Renal pelvis (tissue), 12 donors: ENCODE measurements at places on chromosomes 5 and 9. TPM values are rescaled to one million over a fixed set of nuclear protein-coding genes. Genes with fewer than 3 reads are reported as not detected.
A peak's percentile ranks its signal among the peaks of the same experiment; 100 is the strongest.

The SEMA6A gene
- polyA plus RNA-seq = 64.2 TPM

GRCh38 chr5:153153086-153153485 lies 337.4 kb upstream of the GRIA1 start:
- no peak for DNase-seq

DNA sequence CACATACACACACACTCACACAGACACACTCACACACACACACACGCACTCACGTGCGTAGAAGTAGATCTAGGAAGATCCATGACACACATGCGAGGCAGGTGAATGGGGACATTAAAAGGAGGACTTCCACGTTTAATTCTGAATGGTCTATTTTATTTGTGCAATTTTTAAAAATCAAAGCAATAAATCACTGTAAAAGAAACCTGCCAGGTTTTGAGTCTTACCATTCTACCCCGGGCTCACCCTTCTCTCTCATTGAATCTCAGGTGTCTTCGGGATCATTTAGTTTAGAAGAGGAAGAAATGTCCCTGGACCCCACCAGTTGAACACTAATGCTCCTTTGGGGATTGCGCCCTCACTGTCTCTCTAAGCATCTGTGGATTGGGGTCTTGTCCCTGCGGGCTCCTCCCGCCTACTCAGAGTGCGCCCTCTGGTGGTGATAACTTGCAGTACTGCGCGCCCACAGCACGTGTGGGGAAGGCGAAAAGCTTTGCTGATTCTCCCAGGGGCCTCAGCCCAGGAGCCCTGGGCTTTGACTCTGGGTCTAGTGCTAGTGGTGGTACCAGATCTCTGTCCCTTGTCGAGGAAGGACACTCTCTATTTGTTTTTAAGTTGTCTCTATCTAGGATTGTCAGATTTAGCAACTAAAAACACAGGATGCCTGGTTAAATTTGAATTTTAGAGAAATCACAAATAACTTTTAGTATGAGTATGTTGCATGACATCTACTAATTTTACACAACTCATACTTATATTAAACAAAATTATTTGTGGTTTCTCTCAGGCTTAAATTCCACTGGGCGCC lies 34.8 kb downstream of the BOD1 start:
- DNase-seq = peak; percentile 26

The DCTN3 gene
- polyA plus RNA-seq = 103 TPM

GRCh38 chr9:113380869-113381378 lies 4.1 kb upstream of the HDHD3 start:
- no peak for DNase-seq

- no peak for DNase-seq
Observed at GRCh38 chr5:140196115-140196814, 21.3 kb downstream of the CYSTM1 start.

The TNFSF8 gene
- polyA plus RNA-seq = 0.67 TPM

The MARCOL gene
- polyA plus RNA-seq = not detected

DNA sequence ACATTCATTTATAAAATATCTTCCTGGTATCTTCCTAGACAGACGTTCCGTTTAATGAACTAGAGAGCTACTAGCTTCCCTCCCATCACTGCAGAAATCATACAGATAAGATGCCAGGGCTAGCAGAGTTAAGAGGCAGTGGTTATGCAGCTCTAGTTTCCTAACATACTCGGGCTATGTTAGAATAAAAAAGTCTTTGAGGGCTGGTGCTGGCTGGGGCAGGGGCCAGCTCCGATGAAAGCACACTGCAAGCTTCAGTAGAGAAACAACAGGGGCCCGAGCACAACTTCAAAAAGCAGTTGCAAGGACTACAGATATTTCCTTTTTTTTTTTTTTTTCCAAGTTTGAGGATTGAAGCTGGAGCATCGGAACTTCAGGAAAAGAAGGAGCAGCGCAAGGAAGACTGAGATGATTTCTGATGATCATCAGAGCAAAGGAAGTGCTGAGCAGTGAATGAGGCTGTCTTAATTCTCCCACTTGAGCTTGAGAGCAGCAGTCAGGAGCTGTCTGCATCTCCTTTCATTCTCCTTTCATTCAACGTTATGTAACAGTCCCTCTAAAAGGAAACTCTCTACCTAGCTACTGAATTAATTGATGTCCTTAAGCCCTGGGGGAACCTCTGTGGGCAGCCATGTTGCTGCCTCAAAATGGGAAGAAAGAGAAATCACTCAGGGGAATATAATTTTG lies 47.6 kb upstream of the ADCY2 start:
- DNase-seq = no peak

DNA sequence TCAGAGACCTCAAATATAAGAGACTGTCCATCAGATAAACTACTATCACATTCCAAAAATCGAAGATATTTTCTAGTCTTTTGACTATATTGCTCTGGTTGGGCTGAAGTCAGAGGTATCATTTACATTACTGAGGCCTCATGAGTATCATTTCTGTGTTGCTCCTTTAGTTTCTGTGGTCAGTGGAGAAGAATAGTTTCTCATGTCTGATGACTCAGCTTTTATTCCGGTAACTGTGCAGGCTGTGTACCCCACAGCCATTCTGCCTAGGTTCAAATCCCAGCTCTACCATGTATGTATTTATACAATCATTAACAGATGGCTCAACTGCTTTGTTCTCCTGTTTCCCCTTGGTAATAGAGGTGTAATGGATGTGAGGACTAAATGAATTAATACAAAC lies 179.3 kb downstream of the ALDH1A1 start:
- no peak for DNase-seq

DNA sequence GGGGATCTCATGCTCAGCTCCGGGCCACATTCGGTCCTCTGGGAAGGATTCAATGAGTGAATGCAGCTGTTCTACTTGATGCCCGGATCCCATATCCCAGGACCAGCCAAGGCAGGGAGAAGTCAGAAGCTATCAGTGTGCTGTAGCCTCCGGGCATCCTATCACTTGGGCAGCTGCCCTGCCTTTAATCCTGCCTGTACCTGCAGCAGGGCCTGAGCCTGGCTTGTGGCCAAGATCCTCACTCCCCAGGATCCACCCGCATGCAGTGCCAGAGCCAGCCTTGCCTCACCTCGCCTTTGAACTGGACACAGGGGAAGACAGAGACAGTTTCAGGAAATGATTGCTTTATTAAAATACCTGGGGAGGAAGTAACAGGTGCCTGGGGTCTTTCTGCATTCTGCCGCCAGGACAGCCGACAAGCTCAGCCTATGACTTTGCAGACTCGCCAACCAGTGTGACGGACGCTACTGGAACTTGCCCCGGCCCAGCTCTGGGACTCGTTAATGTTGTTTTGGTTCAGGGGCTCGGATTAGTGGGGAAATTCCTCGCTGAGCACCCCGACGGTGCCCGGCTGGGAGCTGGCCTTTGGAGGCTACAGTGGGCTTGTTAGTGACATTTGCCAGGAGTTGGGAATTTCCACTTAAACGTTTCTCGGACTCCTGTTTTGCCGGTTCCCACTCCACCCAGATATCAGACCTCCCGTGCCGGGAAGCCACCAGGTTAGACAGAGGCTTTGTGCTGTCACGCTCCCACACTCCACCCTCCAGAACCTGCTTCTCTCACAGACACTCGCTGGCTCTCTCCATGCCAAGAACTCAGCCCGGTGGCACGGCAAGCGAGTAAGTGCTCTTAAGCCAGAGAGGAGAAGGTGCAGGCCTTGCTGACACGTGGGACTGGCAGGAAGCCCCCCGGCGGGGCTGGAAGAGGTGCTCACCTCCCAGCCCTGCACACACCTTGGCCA lies 721 bp downstream of the PTGES start:
- no peak for DNase-seq

The CCNJL gene
- 8.5 TPM for polyA plus RNA-seq

The PTPN3 gene
- 44.8 TPM for polyA plus RNA-seq

DNA sequence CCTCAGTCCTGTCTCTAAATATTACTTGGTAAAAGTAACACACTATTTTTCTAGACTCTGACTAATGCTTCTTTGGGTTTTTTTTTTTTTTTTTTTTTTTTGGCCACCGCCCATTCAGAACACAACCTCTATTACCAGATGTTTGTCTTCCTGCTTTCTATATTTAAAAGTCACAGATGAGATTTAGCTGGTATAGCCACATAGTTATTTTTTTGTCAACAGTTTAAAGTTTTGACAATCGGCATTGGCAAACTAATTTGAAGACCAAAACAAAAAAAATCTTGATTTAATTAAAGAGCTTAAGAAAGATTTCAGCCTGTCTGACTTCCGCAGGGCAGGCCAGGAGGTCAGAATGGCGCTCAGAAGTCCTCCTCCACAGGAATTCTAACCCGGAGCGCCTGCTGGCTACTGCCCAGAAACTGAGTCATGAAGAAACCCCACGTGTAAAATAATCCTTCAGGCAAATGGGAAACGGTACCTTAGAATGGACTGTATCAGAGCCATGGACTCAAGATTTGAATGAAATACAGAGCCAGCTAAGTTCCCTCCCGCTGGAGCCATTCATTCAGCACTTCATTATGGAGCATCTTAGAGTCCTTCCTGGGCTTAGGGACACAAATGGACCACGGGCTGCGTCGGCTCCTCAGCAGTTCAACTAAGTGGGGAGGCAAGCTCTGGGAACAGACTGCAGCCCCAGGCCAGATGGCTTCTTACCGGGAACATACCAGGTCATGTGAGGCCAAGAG lies 55.6 kb downstream of the PTPDC1 start:
- DNase-seq = peak; percentile 69

DNA sequence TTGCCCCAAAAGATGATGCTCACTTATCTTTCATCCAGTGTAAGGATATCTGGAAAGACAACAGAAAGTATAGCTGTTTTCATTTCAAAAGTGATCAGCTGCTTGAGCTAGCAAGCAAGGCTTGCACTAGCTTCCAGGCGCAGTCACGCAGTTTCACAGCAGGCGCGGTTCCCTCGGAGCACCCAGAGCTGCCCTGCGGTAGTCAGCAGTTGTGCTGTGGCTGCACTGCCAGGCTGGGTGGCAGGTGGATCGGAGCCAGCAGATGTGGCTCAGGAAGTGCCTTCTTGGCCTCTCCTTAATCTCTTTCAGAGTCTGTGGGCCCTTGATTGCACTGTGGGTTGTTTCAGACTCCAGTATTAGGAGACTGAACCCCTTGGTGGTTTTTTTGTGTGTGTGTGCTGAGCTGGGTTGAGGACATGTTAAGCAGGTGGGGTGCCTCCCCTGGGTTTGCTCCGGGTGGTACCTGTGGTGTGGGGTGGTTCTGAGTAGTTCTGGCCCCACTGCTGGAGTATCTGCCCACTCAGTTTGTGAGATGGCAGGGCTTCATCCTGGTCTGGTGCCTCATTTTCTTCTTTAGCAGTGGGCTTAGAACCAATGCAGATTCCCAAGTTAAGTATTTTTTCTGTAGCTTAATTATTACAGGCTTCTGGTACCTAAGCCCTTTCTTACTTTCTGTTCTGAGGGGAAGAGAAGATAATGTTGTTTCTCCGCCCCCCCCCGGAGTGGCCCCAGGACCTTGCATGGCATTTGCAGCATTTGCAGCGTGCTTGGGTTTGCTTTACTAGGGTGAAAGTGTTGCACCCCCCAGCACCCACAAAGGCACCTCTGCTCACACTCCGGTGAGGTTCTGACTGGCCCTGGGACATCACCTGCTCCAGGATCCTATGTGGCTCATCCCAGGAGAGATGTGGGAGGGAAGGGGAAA lies 16.4 kb downstream of the TENT4A start:
- no peak for DNase-seq

DNA sequence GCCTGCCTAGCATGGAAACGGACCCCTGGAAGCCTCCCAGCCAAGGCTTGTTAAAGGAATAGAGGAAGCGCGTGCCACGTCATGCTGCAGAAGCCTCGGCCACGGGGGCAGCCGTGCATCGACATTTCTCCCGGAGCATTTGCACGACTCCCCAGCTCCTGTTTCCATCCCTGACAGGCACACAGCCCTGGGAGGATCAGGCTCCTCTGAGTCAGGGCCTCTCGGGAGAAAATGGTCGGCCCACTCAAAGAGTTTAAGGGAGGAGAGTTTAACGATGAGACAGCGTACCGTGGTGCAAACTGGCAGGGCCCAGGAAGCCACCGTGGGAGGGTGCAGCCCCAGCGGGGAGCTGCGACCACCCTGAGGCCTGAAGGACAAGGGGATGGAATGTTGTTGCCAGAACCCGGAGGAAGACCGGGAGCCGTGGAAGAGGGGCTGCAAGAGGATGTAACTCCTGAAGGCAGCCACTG lies 213.6 kb downstream of the PAX5 start:
- DNase-seq = no peak

GRCh38 chr9:126672634-126673284 lies 59.0 kb downstream of the LMX1B start:
- DNase-seq = no peak

DNA sequence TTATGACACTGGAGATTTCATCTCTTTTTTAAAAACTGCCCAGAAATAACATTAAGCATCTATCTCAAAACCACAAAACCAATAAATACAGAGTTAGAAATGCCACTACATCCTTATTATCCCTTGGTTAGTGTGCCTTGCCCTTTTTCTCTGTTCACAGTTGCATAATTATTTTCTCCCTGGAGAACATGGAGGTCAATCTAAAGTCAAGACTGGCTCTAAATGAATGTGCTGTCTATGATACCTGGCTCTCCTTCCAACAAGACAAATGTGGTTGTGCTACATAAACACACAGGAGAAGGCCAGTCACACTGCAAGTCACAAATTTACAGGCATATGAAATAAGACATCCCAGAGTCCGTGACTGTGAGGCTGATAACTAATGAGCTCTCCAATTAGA lies 2.8 kb downstream of the FBN2 start:
- no peak for DNase-seq

- peak; percentile 49 for DNase-seq
Observed at GRCh38 chr5:142981886-142982820, 212.0 kb downstream of the ARHGAP26 start.

- DNase-seq = no peak
Observed at GRCh38 chr5:141211-141610, 49.2 kb downstream of the PLEKHG4B start.

GRCh38 chr5:54523534-54523933 lies 6.0 kb downstream of the SNX18 start:
- no peak for DNase-seq

The C5orf52 gene
- not detected for polyA plus RNA-seq

- no peak for DNase-seq
Observed at GRCh38 chr5:50875002-50875344, 208.5 kb downstream of the PARP8 start.

The SPINK13 gene
- 0.91 TPM for polyA plus RNA-seq

The FBP2 gene
- not detected for polyA plus RNA-seq

GRCh38 chr9:134811673-134812342 lies 68.8 kb upstream of the FCN2 start:
- no peak for DNase-seq

- DNase-seq = no peak
Observed at GRCh38 chr5:84287951-84288350, 96.7 kb downstream of the EDIL3 start.

DNA sequence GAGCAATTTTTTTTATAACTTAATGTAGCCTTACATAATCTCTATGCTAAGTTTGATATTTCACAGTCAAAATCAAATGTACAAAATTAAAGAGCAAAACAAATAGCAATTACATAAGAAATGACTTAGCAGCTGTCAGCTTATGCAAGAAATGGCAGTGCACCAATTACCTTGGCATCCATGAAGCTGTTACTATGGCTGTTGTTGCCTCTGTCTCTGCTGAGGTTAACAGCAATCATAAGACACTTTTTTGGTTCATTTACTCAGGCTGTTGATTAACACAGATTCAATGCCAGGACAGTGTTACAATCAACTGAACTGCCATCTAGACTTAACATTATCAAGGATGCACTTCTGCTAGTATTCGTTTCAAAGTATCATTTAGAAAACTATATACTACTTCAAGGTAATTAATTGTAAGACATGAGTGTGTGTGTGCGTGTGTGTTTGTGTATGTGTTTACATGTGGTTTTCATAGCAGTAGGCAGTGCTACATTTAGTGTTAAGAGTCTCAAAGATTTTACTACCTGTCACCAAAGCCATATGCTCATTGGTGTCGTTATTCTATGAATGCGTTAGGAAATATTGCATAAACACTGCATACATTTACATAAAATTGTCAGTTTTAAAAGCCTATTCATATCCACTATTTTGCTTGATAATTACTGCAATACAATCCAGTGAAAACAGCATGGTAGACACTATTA lies 1084.2 kb upstream of the COX7C start:
- DNase-seq = no peak

The CNTNAP3B gene
- polyA plus RNA-seq = 12.1 TPM
